GM23338 (cell line): ENCODE measurements at places on chromosomes 7 and 10.
A peak's percentile ranks its signal among the peaks of the same experiment; 100 is the strongest.

DNA sequence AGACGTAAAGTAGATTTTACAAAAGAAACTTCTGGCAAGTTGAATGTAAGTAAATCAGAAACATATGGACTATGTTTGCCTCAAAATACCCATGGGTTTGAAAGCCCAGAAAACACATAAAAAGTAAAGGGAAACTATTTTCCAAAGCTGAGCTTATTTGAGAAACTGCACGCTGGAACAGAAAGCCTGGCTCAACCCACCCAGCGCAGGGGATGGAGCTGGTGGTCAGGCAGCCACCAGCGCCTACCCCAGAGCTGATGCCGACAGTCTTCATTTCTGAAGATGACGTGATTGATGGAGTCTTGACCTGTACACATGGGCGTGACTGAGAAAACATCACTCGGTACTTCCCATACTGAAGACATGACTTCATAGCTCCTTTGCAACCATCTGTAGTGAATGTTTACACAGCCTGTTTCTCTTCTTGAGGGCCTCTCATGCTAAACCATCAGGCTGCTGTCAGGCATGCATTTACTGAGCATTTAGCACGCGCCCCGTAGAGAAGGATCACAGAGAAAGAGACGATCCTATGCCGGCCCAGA, 232.6 kb upstream of the AUTS2 start:
- no peak for DNase-seq

DNA sequence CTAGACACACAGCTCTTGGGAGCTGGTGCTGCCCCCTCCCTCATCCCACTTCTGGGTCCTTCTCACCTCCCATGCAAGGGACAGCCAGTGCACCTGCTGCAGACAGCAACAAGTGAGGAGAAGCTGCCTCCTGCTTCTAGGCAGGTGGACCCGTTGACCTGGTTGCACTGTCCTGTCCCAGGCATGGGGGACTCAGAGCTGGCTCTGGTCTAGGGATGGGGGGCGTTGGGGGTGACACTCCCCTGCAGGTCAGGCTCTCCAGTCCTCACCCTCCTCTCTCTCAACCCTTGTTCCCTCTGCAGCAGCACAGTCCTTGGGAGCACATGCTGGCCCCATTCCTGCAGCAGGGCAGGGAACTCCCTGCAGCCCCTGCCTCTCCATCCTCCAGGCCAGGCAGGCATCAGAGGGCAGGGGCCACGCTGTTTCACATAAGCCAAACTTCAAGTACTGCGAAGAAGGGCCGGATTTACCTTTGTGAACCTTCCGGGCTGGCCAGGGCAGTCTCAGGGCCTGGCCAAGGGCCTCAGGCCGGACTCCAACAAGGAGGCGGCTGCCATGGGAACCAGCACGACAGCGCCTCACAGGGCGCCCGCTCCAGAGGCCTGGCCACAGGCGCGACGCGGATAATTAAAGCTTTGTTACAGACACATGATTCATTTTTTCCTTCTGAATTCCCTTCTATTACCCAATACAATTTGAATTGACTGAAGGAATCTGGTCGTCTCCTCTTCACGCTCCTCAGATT, 48.5 kb downstream of the RASGEF1A start:
- DNase-seq: no peak

- peak; percentile 15 for DNase-seq
These were observed 20.4 kb upstream of the HIPK2 start for GRCh38 chr7:139798221-139798620.

DNA sequence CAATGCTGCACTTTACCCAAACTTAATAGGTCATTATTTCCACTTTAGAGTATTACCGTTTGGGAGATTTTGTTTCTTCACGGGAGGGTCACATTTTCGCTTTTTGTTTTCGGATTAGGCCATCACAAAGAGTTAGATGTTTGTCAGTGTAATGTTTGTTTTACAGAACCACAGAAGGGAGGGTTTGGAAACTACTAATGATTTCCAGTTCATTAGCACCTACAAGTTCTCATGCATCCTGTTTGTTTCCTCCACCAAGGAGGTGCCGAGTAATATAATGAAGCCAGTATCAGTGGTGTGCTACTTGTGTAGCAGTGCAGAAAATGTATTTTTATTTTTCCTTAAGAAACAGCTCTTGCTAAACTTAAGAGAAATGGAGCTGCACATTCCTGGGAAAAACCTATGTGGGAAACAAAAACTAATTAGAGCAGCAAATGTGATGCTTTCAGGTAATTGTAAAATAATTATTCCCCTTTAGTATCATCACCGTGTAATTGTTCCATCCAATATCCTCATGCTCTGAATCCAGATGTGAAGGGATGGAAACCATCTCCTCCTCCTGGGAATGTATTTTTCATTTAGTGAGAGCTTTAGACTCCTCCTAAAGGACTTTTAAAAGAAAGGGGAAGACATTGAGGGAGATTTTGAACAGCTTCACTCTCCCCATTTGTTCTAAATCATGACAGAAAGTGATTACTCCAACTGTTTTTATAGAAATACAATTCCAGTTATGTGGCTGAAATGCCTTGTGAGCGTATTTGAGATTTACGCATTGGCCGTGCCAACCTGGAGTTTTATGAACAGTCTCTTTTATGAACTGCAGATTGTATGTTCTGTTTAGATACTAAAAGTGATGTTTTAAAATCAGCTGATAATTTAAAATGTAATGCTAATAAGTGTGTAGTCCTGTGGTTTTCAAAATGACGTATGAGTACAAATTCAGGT, 5.6 kb downstream of the CELF2 start:
- no peak for DNase-seq

GRCh38 chr7:27917774-27918314, 177.9 kb downstream of the TAX1BP1 start:
- DNase-seq: no peak

DNA sequence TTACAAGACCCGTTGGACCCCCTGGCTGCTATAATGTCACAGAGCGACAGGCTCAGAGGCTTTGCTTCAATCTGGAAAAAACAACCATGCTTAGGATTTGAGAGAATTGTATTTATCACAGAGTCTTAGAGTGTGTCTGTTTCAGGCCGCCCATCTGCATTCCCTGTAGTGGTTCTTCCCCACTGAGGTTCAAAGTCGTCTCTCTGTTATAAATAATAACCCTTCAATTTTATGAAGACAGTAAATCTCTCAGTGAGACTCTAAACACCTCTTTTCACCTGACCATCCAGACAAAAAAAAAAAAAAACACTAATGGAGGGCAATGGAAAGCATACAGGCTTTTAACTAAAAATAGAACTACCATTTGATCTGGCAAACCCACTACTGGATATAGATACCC, 565.4 kb upstream of the AUTS2 start:
- no peak for DNase-seq

DNA sequence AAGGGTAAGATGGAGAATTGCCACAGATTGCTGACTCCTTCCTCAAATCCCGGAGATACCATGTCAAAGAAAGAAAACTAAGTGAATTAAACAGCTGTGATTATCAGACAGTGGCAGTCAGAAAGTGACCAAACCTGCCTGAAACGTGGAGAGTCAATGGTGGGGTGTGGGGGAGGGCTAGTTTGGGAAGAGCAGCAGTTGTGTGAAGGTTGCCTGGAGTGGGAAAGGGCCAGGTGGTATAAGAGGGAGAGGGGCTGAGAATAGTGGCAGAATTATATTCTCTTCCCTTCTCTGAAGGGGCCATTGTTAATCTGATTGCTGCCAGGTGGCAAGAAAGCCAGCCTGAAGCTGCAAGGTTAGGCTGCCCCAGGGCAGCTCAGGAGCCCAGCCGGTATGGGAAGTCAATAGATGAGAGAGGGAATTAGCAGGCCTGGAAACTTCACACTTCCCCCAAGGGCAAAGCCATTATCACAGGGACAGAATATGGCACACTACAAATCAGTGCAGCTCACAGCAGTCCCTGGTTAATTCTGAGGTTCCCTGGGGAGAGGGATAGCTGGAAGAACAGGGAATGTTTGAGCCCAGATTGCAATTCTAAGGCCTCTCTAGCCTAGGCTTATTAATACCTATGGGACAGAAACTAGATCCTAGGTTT, 83.9 kb upstream of the ITGB1 start:
- peak; percentile 33 for DNase-seq

- peak; percentile 70 for DNase-seq
These were observed 140.4 kb downstream of the PIP4K2A start for GRCh38 chr10:22573820-22574569.

GRCh38 chr7:80309971-80310549, 175.4 kb downstream of the GNAI1 start:
- DNase-seq: no peak

- DNase-seq: no peak
These were observed 95.3 kb downstream of the PIP4K2A start for GRCh38 chr10:22619101-22619500.

GRCh38 chr10:102245932-102246251, 560 bp downstream of the GBF1 start:
- DNase-seq: no peak

DNA sequence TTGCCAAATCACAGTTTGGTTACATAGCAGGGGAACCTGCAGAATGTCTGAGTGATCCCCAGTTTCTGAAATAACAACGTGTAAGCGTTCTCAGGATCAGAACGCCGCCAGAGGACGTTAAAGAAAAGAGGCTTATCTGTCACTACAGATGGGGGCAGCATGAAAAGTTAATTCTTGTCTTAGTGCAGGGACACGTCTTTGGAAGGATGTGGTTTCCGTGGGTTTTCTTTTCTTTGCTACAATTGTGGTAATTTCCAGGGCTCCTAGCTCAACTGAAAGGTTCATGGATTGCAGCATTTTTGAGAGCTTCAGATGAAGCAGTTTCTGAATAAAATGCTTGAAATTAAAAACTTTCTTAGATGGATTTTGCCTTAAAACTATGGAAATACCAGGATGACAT, 106.6 kb downstream of the PRKCQ start:
- DNase-seq: no peak

- no peak for DNase-seq
These were observed 101.6 kb downstream of the HECTD2 start for GRCh38 chr10:91511549-91512330.

GRCh38 chr10:66148312-66148711, 777.5 kb upstream of the LRRTM3 start:
- no peak for DNase-seq

GRCh38 chr10:77836299-77836820, 90.2 kb downstream of the DLG5 start:
- DNase-seq: no peak

DNA sequence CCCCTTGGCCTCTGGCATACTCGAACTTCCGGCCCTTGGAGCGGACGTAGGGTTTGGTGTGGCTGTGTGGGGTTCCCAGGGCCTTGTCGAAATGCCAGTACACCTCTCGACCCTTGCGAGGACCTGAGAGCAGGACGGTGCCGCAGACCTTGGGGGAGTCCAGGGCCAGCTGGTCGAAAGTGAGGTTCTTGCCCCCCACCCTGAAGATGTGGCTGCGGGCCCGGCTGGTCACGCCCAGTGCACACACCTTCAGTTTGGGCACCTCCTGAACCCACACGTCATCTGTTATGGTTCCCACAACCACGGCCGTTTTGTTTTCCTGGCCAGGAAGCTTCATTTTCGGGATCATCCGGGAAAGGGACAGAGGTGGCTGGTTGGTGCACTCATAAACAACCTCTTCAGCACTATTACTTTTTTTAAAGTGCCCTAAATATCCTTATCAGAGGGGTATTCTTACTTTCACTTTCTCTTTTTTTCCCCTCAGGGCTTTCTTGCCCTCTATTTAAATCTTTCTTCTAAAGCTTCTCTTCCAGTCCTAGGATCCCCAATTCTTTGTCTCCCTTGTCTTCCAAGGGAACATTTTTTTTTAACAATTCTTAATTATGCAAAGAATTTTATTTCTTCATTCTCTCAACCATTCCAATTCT, 44.9 kb upstream of the FAM3C start:
- no peak for DNase-seq

GRCh38 chr7:3356173-3356572, 55.1 kb downstream of the SDK1 start:
- no peak for DNase-seq

GRCh38 chr7:86933295-86933845, 126.1 kb downstream of the ELAPOR2 start:
- DNase-seq: no peak

- no peak for DNase-seq
These were observed 9.6 kb downstream of the FLNC start for GRCh38 chr7:128839751-128840177.

DNA sequence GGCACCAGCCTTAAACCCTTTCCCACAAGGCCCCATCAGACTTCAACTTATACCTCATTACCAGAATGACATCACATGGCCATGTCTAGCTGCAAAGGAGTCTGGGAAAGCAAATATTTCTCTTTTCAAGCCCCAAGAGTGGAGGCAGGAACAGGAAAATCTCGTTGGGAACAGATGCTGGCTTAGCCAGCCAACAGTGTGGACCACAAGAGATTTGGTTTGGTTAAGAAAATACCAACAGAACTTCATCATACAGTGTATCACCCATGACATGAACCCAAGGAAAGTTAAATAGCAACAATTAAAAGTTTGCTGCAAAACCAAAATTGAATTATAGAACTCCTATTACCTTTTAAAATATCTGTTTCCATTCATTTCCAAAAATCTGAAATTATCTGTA, 2.2 kb upstream of the MET start:
- DNase-seq: no peak

- no peak for DNase-seq
These were observed 14.6 kb downstream of the ADAP1 start for GRCh38 chr7:939843-940242.

DNA sequence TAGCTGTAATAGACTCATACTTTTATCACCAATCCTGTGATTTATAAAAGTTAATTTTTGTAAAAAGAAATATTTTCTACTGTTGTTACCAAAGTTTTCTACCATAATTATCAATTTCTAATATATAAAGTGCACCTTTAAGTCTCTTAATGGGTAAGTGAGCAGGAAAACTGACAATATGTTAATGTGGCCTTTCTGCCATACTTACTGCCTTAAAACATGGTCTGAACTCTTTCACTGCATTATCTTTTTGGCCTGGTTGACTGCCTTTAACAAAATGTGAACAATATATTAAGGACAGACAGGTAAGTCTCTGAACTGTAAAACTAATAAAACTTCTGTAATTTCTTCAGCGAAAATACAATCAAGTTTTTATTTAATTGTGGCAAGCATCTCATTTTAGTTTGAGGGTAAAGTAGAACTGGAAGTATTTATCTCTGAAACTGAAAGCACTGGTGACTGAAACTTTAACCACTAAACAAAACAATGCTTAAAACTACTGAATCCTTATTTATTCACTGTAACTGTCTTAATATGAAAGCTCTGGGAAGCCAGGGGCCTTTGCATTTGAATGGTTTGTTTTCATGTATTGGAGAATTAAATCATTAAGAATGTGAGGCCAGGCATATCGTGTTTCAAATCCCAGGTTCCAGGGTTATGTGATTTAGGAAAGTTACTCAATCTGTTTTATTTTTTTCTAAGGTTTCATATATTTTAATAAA, 948.8 kb upstream of the POT1 start:
- DNase-seq: no peak

- DNase-seq: no peak
These were observed 194.0 kb downstream of the CFTR start for GRCh38 chr7:117673839-117674238.

DNA sequence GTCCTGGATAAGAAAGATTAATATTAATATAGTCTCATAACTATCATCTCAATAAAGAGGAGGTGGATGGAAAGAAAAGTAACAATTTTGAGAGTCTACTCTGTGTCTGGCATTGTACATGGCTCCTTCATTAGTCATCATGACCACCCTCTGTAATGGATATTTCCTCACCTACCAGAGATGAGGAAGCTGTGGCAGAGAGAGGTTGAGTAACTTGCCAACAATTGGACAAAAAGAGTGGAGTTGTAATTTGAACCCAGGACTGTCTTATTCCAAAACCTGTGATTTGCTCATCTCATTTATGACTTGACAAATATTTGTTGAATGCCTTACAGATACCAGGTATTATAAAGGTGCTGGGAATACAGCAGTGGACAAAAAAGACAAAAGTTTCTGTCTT, 2.1 kb upstream of the IDE start:
- no peak for DNase-seq

- DNase-seq: peak; percentile 86
These were observed 115.6 kb upstream of the MKLN1 start for GRCh38 chr7:131212114-131212513.
